Right atrium auricular region (tissue), 2 donors: ENCODE measurements at places on chromosomes 2 and 18. TPM values are rescaled to one million over a fixed set of nuclear protein-coding genes. Genes with fewer than 3 reads are reported as not detected.

Gene IL1RL1
- total RNA-seq, result 4.8 TPM

Gene LDLRAD4
- 41.2 TPM for total RNA-seq

Gene MC2R
- total RNA-seq, result not detected

Gene RTP5
- not detected for total RNA-seq

Gene PAX8
- 1.2 TPM for total RNA-seq

Gene EVA1A
- total RNA-seq, result 0.47 TPM

Gene ADGRF3
- total RNA-seq, result not detected

Gene GPR75
- 2.5 TPM for total RNA-seq

Gene FEV
- total RNA-seq, result not detected

Gene TRIB2
- total RNA-seq, result 55.7 TPM

Gene DOK6
- 2.0 TPM for total RNA-seq

- DNase-seq, result no peak
These were observed 29.2 kb downstream of the COBLL1 start for GRCh38 chr2:164812378-164812777.

- no peak for DNase-seq
These were observed 145.0 kb downstream of the ALK start for GRCh38 chr2:29776406-29776805.

DNA sequence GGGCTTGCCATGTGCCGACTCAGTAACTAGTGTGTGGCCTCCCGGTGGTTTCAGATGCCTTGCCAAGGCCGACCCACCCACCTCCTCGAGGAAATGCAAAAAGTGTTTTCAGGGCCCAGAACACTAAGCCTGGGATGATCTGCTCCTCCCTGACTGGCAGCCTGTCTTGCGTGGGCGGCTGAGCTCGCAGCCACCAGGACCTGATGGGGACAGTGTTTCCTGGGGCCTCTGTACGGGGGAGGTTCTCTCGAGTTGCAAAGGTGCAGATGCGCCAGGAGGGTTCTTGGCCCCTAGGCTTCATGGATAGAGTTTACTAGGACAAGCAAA, 85.2 kb downstream of the GLI2 start:
- no peak for DNase-seq

DNA sequence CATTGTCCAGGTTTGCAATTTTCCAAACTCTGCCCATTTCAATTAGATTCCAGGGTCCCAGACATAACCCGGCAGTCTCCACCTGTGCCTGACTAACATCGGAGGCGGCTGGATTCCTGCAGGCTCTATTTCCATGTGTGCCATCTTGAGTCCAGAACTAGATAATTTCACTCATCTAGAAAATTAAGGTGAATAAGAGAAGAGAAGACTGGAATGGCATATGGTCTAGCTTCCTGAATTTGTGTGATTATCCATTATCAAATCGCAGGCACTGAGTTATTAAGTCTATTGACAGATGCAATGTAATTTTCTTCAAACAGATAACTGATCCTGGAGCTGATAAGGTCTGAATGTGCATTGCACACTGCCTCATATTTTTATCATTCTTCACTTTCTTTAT, 305.2 kb downstream of the ETAA1 start:
- DNase-seq, result no peak

- no peak for DNase-seq
These were observed 54.6 kb downstream of the DCC start for GRCh38 chr18:52394602-52395001.

- DNase-seq, result no peak
These were observed 115.3 kb downstream of the METTL8 start for GRCh38 chr2:171318463-171318934.

DNA sequence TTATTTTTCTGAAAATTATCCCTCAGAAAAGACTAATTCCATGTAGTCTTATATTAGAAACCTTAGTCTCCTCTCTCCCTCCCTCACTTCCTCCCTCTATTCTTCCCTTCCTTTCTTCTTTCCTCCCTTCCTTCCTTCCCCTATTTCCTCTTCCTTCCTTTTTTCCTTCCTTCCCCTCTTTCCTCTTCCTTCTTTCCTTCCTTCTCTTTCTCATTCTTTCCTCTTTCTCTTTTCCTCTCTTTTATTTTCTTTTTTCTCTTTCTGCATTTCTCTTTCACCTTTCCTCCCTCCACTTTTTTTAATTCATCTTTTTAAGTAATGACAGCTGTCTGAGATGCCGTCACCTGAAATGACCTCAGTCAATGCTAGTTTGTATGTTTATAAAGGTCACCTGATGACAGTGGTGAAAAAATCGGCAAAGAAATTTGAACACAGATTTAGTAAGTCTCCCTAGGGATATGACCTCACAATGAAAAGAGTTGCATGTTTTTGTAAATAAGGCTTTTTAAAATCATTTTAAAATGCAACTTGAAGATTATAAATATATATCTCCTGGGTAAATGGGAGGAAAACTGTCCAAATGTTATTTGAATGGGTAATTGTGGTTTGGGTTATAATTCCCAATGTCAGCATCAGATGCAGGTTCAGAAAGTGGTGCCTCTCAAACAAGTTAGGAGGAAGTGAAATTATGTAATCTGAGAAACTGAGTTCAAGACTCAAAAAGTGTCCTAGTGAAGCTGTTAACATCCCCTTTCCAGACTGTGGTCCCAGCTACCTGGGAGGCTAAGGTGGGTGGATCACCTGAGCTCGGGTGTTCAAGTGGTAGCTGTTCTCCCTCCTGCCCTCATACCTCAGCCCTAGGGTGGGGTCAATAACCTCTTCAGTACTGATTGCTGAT, 90.3 kb upstream of the ST3GAL5 start:
- no peak for DNase-seq

- no peak for DNase-seq
These were observed 114.0 kb downstream of the ACAA2 start for GRCh38 chr18:49699303-49699702.

DNA sequence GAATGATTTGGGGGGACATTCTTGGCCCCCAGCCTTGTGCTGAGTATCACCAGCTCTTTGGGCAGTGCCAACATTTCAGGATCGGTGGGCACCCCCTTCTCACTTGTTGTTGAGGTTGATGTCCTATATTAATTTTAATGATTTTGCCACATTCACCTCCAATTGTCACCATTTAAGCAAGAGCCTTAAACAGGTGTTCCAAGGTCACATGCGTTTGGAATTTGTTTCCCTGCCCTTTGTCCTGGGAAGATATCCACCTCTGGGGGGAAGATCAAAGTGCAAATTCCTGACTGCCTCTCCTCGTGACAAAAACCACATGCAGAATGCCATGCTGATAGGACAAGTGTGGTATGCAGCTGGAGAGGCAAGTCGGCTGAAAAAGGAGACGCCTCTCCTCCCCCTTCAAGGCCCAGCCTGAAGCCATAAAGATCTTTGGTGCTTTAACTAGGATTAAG, 72.5 kb upstream of the ID2 start:
- no peak for DNase-seq

- DNase-seq, result no peak
These were observed 20.8 kb downstream of the DIPK1C start for GRCh38 chr18:74436158-74436769.

DNA sequence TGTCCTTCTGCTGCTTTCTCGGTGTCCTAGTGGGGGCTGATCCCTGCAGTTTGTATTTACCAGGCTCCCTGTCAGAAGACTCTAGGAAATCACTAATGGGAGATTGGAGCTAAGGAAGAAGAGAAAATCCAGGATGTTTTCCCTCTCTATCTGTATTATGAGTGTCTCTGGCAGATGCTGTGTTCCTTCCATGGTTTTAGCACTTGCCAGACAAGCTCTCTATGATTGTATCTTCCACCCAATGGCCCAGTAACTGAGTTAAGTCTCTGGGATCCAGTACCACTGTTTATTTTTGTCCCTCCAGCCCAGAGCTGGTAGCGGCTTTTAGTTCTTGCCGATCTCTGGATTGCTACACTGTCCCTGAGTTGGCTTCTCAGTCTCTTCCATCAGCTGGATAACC, 494.8 kb upstream of the SLC39A10 start:
- DNase-seq, result no peak

DNA sequence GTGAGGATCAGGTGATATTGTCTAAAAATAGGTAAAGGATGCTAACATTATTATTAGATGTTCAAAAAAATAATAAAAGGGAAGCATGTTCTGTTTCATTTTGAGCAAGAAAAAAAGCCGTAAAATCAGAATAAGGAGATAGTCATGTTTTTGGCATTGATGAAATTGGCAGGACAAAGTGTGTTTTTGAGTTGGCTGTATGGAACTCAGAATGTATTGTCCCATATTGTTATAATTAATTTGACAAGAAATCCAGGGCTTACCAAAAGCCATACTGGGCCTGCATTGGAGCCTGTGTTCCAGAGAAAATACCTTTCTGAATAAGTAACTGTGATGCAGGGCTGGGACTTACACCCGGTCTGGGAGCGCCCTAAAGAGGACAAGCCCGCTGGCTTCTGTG, 232.0 kb downstream of the AGAP1 start:
- DNase-seq, result no peak

- no peak for DNase-seq
These were observed 1.6 kb upstream of the ALKAL2 start for GRCh38 chr2:289362-290089.

GRCh38 chr18:48030616-48031480, 100.4 kb upstream of the SMAD2 start:
- DNase-seq, result no peak
